ENCODE measurements at places on chromosomes 6 and 20.

GRCh38 chr6:131125431-131125830 is 9.8 kb upstream of the AKAP7 start:
- DNase-seq, result no peak

DNA sequence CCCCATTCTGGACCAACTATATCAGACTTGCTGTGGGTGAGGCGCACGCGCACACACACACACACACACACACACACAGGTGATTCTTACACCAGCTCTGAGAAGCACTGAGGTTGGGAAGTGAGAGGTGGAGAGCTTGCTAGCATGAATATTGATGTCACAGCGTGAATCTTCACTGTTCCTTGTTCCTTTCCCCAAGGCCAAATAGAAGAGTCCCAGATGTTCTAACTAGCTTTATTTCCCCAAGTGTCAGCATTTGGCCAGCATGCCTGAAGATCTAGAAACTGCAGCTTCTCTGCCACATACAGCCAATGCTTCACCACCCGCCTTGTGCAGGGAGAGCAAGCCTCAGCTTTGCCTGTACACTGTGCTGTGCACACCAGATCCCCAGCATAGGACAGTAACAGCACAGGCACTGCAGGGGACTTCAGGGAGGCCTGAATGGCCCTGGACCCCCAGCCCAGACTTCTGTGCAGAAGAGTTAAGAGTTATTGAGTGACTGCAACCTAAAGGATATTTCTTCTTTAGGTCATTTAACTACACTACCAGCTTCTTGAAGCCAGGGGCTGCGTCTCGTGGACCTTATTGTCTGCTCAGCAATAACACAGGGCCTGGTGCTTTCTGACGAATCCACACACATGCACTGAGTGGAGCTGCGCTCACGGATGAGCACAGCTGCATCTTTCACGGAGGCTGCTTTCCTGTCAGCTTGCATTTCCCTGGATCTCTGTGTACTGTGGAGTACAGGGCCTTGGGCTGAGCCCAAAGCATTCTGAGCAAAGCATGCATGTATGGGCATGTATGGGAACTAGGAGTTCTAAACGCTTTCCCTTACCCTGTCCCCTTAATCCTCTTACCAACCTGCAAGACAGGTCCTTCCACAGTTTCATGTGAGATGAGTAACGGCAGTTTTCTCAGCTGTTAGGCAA is 13.9 kb upstream of the CD93 start:
- no peak for DNase-seq

GRCh38 chr6:136696783-136697364 is 95.4 kb downstream of the MAP3K5 start:
- DNase-seq, result no peak

DNA sequence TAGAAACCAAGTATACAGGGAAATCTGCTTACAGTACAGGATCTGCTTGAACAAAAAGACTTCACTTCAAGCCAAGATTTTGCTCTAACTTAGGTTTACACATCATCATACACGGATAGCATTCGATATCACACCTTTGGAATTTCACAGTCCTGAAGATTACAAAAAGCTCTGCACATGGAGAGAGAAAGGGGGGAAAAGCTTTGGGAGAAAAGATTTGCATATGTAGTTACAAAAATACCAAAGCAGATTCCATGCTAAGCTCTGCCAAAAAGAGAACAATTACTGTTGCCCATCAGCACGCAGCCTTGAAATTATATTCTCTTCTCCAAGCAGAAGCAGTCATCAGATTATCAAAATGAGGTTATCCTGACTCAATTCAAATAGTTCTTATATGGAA is 62.0 kb downstream of the HIVEP2 start:
- no peak for DNase-seq

DNA sequence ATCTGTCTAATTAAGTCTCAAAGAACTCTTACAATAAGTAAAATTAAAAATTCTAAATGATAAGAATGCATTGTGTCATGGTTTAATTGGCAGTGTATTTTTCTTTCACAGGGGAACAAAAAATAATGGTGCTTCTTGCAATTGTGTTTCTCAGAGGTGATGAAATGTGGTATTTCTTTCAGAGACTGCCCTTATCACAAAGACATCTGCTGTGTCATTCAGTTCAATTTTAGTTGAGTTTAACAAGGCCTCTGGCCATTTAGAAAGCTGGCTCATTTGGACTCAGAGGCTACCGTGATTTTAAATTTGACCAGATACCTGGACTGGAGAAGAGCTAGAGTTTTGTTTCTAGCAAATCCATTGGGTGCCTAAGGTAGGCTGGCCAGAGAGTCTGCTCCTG is 23.6 kb upstream of the ZNF831 start:
- DNase-seq, result no peak

DNA sequence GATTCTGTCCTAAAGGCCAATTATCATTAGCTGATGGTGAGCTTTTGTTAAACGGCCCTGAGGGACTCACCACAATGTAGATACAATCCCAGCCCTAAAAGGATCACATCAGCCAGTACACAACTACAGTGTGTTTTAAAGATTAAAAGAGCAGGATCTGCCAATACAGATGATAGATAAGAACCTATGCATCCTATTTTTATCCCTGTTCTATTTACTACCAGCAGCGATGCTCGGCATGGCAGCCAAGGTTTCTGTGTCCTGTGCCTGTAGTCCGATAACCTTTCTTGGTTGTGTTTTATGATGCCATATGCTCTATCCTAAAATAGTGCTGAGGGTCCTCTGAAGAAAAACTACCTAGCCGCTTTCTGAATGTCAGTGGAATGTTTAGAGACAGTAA is 289.4 kb downstream of the PHACTR1 start:
- DNase-seq, result no peak

DNA sequence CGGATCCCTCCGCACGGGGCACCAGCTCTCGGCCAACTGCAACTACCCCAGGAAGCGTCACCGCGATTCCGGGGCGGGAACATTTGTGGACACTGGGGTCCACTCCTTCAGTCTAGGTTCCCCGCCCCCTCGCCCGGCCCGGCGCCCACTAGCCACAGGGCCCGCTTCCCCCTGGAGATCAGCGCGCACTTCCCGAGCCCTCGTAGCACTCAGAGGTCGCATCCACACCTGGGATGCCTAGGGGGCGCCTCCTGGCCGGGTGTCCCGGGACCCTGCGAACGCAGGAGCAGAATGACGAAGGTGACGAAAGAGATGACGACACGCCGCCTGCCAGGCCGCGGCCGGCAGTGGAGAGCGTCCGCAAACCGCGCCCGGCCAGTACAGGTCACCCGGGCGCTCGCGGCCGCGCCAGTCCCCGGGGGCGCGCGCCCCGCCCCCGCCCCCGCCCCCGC is 309 bp upstream of the AIG1 start:
- peak; percentile 41 for DNase-seq

DNA sequence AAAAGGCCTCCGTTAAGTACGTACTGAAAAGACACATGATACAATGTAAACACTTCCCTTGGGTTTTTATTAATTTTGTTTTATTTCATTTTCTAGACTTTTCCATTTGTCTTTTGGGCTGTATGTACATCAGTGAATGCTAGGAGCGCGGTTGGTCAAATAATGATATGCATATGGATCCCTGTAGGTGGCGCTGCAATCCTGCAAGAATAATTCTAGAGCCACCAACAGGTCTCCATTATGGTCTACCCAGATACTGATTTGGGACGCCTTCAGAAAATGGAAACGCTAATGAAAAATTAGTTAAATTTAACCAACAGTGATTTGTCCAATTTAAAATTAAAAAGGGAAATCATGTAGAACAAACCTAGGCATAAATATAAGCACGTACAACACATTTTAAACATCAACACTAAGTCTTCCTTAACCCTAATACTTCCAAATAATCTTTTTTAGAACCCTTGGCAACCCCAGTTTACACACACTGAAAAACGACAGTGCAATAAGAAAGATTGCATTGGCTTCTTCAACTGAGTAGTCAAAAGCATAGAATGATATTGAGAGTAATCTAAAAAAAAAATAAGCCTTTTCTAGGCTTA is 433.5 kb downstream of the RFPL4B start:
- DNase-seq, result no peak

- DNase-seq, result no peak
Observed at GRCh38 chr6:128899341-128900050, 16.6 kb downstream of the LAMA2 start.

GRCh38 chr20:63636752-63637628 is 10.1 kb upstream of the GMEB2 start:
- DNase-seq, result no peak

DNA sequence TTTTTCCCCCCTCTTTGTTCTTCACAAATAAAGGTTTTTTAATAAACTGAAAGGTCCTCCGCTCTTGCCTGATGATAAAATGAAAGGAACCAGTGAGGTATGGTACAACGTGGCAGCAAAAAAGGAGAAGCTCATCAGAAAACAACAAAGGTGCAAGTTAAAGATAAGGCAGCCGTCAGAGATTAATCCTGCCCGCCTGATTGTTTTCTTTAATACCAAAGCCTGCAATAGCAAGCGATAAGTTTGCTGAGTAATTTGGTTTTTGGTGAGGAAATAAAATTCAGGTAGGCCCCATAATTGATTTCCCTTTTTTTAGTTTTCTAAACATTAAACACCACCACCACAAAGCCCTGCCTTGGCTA is 177.9 kb downstream of the MBOAT1 start:
- DNase-seq, result no peak

DNA sequence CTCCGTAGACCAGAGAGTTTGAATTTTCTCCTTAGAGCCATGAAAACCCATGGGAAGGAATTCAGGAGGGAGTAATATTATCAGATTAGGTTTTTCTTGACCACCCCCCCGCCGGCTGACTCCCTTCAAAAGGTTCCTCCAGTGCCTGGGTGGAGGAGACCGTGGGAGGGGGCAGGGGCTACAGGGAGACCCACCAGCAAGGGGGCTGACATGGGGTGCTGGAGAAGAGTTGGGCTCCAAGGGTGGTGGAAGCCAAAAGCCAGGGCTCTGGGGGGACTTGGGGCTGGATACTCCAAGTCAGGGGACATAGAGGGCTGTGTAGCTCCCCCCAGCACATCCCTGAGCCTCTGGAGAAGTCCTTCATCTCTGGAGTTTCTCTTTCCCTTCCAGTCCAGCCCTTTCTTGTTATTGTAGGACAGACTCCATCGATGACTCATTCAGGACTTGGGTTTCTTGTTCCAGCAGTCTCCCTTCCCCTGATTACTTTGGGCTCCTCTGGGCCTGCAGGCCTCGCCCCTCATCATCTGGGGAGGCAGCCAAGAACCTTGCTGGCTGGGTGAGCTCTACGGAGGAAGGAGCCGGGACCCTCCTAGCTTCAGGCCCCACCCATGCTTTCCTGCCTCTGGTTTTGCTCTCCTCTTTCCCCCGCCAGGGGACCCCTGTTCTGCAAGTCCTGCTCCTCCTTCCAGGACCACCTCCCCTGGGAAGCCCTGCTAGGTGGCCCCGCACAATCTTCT is 10.5 kb upstream of the KIAA1755 start:
- no peak for DNase-seq

GRCh38 chr6:37149745-37150144 is 20.2 kb upstream of the PIM1 start:
- no peak for DNase-seq

GRCh38 chr6:73290435-73290834 is 27.4 kb upstream of the KHDC1 start:
- DNase-seq, result no peak

DNA sequence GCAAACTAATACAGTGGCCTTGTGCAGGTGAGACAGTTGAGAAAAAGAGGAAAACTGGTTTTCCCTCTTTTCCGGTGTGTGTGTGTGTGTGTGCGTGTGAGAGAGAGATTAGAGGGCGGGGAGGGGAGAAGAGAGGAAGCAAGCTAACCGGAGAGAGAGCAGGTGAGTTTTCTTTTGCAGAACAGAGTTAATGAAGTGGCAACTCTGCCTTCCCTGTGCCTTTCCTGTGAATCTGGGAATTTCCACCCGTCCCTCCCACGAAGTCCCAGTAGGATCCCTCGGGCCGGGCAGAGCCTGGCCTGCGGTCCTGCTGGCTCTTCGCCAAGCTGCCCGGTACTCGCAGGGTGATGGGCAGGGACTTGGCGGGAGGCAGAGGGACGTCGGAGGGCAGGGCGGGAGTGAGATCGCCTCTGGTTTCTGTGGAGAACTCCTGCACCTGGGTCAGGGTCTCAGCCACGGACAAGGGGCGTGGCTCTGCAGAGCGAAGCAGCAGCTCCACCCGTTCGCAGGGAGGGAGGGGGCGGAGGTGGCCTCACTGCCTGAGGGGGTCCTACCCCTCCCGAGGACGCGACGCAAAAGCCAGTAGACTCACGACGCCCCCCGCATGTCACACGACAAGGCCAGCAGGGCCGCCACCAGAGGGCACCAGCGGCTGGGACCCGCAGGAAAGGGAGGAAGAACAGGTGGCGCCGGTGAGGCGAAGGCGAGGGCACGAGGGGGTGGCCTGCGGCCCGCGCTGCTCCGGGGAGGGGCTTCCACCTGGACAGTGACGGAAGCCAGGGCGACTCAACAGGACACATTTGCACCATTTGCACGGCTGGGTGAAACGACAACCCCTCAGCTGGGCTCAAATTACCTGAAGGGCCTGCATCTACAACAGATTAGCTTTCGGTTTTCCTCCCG is 51.2 kb upstream of the RNF182 start:
- DNase-seq, result peak; percentile 46

DNA sequence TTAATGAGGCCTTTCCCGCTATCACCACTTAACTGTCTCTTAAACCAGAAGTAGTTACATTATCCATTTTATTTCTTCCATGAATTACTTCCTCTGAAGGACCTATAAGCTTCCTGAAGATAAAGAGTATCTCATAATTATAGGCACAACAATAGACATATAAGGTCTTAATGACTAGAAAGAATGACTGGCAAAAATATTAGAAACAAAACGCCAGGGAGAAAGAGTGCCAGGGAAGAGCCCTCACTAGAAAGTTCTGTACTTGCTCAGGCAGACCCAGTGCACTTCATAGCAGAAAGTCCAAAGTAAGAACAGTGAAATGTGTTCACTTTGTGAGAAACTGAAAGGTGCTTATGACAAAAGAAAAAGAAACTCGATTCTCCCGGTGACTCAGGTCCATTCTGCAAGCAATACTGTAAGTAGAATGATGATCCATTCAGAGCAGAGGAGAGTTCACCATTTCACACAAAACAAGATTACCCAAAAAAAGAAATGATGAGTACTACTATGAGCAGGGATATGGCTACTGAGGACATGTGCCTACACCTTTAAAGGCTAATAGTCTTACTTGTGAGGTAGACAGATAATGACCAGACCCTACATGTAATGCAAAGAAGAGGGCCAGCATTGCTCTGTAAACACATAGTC is 5.5 kb downstream of the ZNF334 start:
- no peak for DNase-seq

- DNase-seq, result peak; percentile 85
Observed at GRCh38 chr6:158644231-158645063, at the start of gene DYNLT1. Gene DYNLT1 (minus strand): TSS chr6:158644743. CDS start chr6:158644708, 35 bp downstream.

All from stimulated activated CD8-positive, alpha-beta memory T cell treated with anti-CD3 and anti-CD28 coated beads, Interleukin-15, amount 100 ng/mL, for 24 hours (primary cell).